Hippocampal formation (tissue), 2 donors: ENCODE measurements at places on chromosomes 4 and X.

DNA sequence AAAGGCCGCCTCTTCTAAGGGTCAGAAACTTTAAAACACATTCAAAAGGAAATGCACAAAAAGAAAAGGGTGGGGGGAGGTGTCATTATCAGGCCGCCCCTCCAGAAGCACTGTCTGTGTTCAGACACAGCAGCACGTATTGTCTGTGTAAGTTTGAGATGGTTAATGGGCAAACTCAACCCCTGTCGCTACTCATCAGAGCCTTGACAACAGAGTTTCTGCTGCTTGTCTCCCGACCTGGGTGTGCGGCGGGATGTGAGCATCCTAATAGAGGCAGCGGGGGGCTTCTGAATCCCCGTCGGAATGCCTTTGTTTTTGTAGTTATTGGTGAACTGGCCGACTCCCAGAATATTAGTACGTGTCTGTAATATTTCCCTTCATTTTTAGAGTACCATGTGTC lies 158.9 kb downstream of the DCTD start:
- DNase-seq, result no peak

- no peak for DNase-seq
These were observed 9.1 kb upstream of the SLC9B2 start for GRCh38 chr4:103085555-103086196.

- no peak for DNase-seq
These were observed 96.2 kb downstream of the RS1 start for GRCh38 chrX:18575744-18576143.

GRCh38 chrX:24025741-24026403 lies 1.1 kb downstream of the KLHL15 start:
- peak; percentile 53 for DNase-seq

DNA sequence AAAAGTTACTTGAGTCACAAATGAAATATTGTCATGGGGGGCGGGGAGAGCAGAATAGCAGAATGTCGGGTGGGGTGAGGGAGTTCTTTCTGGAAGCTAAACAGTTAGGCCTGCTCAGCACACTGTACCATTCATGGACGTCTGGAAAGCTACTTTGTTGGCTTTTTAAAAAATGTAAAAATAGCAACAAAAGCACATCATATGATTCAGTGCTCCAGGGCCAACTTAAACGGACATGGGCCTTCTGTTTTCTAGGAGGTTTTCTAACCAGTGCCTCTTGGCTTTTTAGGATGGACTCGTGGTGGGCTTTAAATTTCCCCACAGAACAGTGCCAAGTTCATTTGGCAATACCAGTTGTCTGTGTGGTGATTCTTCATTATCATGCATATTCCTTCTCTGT lies 57.4 kb upstream of the CLCN4 start:
- no peak for DNase-seq

- no peak for DNase-seq
These were observed 68.7 kb upstream of the TAB3 start for GRCh38 chrX:30957753-30958152.
